ENCODE measurements at places on chromosomes 2 and 18.

DNA sequence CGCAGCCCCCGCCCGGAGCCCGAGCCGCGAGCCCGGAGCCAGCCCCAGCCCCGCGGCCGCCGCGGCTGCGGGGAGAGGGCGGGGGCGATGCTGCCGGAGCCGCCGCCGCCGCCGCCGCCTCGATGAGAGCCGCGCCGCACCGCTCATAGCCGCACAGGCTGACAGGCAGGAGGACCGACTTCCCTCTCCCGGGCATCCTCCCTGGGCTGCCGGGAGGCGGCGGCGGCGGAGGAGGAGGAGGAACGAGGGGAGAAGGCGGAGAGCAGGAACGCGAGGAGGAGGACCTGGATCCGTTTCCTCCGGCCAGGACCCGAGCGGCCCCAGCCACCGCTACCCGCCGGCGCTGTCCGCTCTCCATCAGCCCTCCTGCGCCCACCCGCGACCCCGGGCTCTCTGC is 370 bp downstream of the KLHL29 start:
- no peak for DNase-seq

- no peak for DNase-seq
These were observed 104.4 kb downstream of the TANC1 start for GRCh38 chr2:159072795-159073194.

- DNase-seq, result no peak
These were observed 117.0 kb downstream of the RBMS1 start for GRCh38 chr2:160376576-160376975.

GRCh38 chr2:203238292-203238703 is 520 bp upstream of the CYP20A1 start:
- peak; percentile 42 for DNase-seq

- DNase-seq, result no peak
These were observed 47.1 kb upstream of the FHL2 start for GRCh38 chr2:105445976-105446375.

DNA sequence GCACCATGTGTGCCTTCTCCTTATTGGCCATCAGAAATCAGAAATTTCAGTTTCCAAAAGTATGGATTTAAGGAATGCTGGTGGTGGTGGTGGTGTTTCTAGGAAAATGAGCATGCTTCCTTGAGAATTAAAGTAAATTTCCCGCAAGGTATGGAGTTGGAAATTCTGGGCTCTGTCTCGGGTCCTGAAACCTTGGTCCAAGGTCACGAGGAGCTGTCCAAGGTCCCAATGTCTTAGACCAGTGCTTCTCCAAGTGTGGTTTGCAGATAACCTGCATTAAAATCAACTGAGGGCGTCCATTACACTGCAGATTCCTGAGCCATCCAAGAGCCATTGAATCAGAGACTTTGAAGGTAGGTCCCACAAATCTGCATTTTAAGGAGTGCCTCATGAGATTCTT is 210.9 kb upstream of the PKDCC start:
- DNase-seq, result peak; percentile 13

DNA sequence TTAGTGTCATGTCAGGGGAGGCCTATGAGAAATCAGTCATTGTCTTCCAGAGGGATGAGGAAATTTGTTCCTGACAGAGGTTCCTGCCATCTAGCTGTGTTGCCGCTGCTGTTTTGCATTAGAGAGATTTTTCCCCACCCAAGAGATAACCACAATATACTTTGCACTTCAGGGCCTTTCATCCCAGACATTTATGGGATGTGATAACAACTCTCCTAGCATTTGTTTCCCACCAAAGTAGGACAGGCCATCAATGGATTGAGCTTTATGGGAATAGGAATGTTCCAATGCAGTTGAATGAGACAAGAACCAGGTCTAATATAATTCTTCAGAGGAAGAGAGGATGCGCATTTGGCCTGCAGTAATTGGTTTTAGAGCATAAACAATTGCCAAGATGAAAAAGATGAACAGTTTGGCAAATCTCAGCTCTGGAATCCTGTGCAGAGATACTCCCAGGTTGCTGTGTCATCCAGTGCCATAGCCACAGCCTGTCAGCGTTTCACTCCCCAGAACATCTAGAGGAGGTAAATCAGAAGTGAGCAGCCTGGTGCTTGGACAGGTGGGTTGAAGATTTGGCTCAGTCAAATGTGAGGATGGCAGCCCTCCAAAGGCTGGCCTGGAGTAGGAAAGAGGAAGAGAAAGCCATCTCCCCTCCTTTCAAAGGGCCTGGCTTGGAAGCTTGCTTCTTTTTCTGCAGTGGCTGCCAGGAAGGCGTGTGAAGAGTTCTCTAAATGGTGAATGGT is 93.7 kb upstream of the SETBP1 start:
- no peak for DNase-seq

DNA sequence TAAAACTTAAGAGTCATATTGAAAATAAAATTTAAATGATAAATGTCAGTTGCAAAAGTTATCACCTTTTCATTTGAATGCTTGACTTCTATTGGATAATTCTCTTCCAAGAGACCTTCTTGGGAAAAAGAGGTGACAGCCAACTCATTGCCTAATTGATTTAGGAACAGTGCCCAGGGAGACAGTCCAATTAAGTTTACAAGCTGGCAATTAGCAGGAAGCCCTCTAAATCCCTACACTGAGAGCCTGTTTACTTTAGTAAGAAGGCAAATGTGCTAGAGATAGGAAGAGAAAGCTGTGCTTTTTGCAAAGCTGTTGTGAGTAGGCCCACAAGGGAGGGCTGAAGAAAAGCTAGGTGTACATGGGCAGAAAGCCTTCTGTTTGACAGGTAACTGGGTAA is 189.1 kb downstream of the WDPCP start:
- no peak for DNase-seq

DNA sequence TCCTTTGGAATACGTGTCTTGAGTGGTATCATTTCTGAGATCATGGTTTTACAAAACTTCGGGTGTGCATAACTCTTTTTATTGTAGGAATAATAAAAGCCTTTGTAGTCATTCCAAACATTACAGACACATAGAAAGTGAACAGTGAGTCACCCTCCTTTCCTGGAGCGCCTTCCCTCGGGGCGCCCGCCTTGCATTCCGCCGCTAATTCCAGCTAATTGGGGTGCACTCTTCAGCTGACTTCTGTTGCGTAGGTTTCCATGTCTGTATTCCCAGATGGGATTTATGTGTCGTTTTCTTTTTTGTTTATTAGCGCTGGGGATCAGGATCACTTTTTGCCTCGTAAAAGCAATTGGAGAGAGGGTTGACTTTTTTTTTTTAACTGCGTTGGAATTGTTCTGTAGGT is 18.7 kb downstream of the SH3BP4 start:
- DNase-seq, result no peak

DNA sequence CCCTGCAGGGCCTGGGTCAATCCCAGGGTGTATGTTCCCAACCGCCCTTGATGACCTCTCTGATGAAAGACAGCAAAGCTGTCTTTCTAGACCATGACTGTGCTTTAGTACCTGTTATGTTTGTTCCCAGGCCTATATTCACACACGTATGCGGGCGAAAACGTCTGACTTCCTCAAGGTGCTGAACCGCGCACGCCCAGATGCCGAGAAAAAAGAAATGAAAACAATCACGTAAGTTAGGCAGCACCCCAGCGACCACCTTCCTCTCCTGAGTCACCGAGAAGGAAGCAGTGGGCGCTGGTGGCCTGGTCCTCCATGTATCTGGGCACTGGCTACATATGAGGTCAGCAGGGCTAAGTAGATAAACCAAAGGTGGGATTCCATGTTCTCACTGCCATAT is 11.1 kb upstream of the GPBAR1 start:
- DNase-seq, result no peak
